ENCODE measurements at places on chromosomes 7 and 10. TPM values are rescaled to one million over a fixed set of nuclear protein-coding genes. Genes with fewer than 3 reads are reported as not detected.

DNA sequence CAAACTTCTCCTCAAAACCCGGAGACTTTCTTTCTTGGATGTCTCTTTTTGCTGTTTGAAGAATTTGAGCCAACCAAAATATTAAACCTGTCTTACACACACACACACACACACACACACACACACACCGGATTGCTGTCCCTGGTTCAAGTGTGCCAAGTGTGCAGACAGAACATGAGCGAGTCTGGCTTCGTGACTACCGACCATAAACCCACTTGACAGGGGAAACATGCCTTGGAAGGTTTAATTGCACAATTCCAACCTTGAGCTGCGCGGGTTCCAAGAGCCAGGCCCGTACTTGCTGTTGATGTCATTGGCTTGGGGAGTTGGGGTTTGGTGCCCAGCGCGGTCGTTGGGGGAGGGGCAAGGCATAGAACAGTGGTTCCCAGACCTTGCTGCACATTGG lies 1.7 kb downstream of the EGFR start:
- no peak for DNase-seq

DNA sequence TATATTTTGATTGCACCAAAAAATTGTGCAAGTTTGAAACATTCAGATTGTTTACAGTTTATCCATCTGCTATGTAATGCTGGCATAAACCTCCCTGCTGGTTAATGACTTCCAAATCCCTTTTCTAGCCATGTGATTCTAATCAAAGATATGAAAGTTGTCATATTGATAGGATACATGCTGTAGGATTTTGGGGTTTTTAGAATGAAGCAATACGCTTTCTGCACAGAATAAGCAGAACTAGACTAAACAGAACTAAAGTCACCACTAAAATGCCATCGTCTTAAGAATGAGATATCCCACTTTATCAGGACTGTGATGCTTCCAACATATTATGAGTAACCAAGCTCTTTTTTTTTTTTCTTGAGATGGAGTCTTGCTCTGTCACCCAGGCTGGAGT lies 856 bp downstream of the SSMEM1 start:
- no peak for DNase-seq

DNA sequence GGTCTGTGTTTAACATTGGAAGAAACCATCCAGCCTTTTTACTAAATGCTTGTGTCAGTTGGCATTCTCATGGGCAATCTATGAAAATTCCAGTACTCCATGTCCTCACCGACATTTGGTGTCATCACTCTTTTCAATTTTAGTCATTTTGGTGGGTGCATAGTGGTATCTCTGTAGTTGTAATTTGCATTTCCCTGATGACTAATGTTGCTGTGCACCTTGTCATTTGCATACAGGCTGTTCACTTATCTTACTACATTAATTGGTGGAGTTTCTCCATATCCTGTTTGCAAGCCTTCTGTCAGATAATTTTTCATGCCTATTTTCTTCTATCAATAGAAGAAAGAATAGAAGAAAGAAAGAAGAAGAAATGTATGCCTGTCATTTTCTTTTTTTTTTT lies 73.7 kb downstream of the PLPP4 start:
- DNase-seq: no peak

DNA sequence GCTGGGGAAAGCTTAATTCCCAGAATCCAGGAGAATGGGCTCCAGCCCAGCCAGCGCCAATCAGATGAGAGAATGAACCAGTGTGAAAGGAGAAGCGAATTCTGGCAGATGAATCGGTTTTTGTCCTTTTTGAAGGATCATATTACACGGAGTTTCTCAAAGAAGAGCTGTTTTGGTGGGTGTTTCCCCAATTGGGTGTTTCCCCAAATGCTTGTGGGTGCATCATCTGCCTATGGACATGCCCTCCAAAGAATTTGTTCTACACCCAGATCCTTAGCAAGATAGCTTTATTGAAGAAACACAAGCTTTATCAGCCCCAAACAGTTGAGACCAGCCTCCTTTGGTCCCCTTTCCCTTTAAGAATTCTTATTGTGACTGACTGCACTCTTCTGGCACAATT lies 186.5 kb upstream of the GPR26 start:
- no peak for DNase-seq

- no peak for DNase-seq
These were observed 21.2 kb upstream of the ACSM6 start for GRCh38 chr10:95172851-95173250.

GRCh38 chr7:69635555-69636185 lies 37.4 kb downstream of the AUTS2 start:
- DNase-seq: no peak

DNA sequence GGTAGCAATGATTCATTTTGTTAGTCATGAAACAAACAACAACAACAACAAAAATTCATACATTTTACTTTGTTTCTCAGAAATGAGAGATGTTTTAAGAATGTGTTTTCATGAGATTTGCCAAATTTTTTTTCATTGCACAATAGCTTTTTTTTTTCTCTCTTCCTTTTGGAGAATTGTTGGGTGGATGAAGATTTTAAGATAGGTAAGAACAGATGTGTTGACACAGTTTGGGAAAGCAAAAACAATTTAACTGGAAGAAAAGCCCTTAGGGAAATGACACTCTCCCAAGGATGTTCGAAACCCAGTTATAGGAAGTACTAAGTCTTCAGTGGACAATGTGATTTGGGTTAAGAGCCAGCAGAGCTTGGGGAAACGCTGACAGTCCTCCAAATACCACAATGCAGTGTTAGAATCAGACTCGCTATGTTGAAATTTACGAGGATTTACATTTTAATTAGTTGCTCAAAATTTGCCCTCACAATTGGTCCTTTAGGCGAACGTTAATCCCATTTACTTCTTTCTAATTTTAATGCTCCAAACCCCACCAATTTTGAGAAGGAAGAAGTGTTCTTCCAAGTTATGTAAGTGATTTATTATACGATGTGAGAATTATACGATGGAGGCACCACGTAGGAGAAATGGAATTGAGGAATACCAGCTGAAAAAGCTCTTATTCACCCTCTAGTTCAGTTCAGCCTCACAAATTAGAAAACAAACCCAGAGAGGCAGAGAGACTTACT lies 61.2 kb downstream of the HHEX start:
- DNase-seq: no peak

DNA sequence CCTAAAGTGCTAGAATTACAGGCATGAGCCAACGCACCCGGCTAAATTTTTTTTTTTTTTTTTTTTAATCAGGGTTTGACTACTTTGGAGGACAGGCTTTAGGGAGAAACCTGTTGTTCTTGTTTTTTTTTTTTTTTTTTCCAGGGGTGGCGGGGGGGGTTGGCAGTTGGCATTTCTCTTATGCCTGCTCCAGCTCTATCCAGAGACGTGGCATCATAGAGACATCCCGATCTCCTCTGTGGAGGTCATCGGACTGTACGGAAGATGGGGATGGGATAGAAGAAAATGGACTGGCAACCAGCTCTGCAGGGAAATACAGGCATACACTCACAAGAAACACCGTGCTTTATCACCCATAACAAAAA lies 130.8 kb downstream of the PRPF18 start:
- DNase-seq: no peak

- no peak for DNase-seq
These were observed 172.6 kb upstream of the NRP1 start for GRCh38 chr10:33506838-33507661.

DNA sequence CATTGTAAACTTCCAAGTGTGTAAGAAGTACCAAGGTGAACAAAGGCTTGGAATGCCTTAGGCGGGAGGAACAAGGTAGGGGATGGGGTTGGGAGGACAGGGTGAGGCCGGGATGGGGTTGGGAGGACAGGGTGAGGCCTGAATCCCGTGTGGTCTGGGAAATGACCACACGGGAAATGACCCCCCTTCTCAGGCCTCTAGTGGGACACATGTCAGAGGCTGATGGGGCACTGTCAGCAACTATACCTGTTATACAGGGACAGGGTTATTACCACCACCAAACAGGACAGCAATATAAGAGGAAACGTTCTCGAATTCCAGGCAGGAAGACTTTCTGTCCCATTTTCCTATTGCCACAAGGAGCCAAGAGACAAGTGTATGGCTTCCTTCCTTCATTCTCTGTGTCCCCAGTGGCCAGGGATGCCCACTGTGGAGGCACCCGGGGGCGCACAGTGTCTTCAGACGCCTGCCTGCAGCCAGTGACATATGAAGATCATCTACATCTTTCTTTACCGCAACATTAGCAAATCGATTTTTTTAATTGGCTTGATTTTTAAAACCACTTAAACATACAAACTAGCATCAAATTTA lies 1.3 kb downstream of the MKI67 start:
- no peak for DNase-seq

The UCN3 gene
- not detected for total RNA-seq

The GIMAP4 gene
- total RNA-seq: not detected

The AQP1 gene
- total RNA-seq: 158 TPM

The C1QL3 gene
- not detected for total RNA-seq

The NAT16 gene
- not detected for total RNA-seq

Measured in stomach (tissue), 19 donors.